Progenitor cell of endocrine pancreas (in vitro differentiated cells): ENCODE measurements at places on chromosomes 4 and X. TPM values are rescaled to one million over a fixed set of nuclear protein-coding genes. Genes with fewer than 3 reads are reported as not detected.
A peak's percentile ranks its signal among the peaks of the same experiment; 100 is the strongest.

MGAT4D gene
- total RNA-seq: not detected in 2 replicates

CTAG2 gene
- not detected in 2 replicates for total RNA-seq

FAAH2 gene
- total RNA-seq: 9.8 and 12.8 TPM in 2 replicates

- no peaks in the 10 kb centered on the region for H3K27me3 ChIP-seq
- no peak overlapping the region for H3K4me3 ChIP-seq
- H3K36me3 ChIP-seq: peaks cover 5% of the 10 kb centered on the region
- H3K4me1 ChIP-seq: no peaks in the 10 kb centered on the region
- no peak overlapping the region for H3K27ac ChIP-seq
These were observed 94.2 kb downstream of the NYX start for GRCh38 chrX:41541386-41541785.

DNA sequence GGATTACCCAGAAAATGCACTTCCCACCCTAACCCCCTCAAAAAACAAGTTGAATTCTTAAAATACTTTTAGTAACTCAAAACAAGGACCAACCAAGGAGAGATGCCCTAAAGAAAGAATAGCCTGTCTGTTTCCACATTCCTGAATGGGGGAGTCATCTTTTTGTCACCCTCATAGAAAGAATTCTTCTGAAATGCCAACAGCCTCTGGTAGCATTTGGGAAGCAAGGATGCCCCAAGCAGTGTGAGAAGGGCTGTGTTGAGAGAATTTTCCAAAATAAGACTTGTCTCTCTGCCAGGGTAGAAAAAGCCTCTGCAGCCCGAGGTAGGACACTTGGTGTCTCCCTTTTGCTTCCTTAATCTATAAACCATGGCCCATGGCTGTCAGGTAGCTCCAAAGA, 173.1 kb upstream of the VCX3A start:
- no peaks in the 10 kb centered on the region for H3K36me3 ChIP-seq
- H3K27me3 ChIP-seq: no peaks in the 10 kb centered on the region
- peak overlapping the region; percentile 18 for H3K27ac ChIP-seq
- no peak overlapping the region for H3K4me3 ChIP-seq
- no peaks in the 10 kb centered on the region for H3K4me1 ChIP-seq
- DNase-seq: no peak

GRCh38 chrX:87873347-87873941, 355.8 kb downstream of the KLHL4 start:
- peak overlapping the region; percentile 33 for H3K27ac ChIP-seq
- H3K36me3 ChIP-seq: no peaks in the 10 kb centered on the region
- no peak for DNase-seq
- H3K4me1 ChIP-seq: peaks cover 22% of the 10 kb centered on the region
- no peak overlapping the region for H3K4me3 ChIP-seq

- no peak overlapping the region for H3K4me3 ChIP-seq
- H3K4me1 ChIP-seq: peaks cover 5% of the 10 kb centered on the region
- no peak for DNase-seq
- peak overlapping the region; percentile 59 for H3K27ac ChIP-seq
- H3K27me3 ChIP-seq: no peaks in the 10 kb centered on the region
These were observed 36.6 kb downstream of the SMARCAD1 start for GRCh38 chr4:94244087-94244828.

DNA sequence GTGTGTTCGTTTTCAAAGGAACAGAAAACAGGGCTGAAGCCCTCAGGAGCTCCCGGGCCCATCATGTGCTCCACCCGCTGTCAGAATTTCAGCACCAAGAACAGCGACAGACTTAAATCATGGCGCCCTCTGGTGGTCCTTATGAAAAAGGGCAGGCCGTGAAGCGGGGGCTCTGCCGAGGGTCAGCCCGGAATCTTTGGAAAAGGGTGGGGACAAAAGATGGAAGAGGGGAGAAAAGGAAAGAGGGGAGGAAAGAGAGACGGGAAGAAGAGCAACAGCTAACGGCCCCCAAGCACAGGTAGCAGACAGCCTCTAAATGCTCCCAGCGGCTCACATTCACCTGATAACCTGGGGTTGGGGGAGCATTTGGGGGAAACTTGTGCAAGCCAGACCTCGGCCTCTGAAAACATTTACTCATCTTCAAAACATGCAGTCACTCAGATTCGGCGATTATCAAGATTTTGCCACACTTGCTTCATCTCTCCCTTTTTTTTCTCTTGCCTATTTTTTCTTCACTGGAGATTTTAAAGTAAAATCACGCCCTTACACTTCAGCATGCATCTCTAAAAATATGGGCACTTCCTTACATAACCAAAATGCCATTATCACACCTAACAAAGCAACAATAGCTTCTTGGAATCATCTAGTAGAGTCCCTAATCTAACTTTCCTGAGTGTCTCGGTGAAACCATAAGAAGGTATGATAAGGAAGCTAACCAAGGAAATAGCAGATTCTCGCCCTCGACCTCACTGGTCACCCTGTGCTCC, 28.1 kb upstream of the MAN2B2 start:
- H3K27me3 ChIP-seq: peaks cover 52% of the 10 kb centered on the region
- H3K27ac ChIP-seq: no peak overlapping the region
- H3K36me3 ChIP-seq: no peaks in the 10 kb centered on the region
- H3K4me1 ChIP-seq: no peaks in the 10 kb centered on the region
- peak; percentile 39 for DNase-seq

DNA sequence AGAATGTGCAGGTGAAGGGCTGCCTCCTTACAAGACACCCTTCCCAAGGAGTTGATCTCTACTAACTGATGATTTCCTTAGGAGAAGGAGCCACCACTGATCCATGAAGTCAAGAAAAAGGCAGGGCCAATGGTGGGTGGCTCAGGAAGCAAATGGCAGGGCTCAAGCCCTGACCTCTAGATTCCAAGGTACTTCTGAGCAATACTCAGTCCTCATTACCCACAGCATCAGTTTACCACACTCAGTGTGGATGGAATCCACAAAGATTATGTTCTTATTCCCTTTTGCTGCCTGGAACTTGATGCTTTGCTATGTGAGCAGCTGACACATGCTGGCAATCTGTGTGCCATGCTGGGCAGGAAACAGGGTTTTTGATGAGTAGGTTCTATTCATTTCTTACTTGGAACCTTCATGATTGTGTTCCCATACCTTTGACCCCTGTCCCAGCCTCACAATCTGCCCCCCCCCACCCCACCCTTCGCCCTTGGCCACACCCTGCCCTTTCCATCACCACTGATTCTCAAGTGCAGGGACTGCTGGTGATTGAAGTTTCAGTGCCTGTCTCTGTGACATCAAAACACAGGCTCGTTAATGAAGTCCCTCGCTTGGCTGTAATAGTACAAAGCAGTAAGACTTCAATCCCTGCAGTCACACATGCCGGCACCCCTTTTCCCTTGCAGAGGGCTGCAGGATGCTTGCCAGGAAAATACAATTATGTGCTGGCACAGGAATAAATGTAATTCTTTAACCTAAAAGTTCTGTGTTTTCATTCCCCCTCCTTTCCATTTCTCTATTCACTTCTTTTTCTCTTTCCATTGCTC, 135.6 kb upstream of the GPC4 start:
- H3K36me3 ChIP-seq: peaks cover 14% of the 10 kb centered on the region
- no peak overlapping the region for H3K4me3 ChIP-seq
- no peak overlapping the region for H3K27ac ChIP-seq
- no peaks in the 10 kb centered on the region for H3K27me3 ChIP-seq
- peaks cover 3% of the 10 kb centered on the region for H3K4me1 ChIP-seq
- DNase-seq: no peak

- no peak for DNase-seq
- no peaks in the 10 kb centered on the region for H3K36me3 ChIP-seq
- no peaks in the 10 kb centered on the region for H3K27me3 ChIP-seq
- no peak overlapping the region for H3K27ac ChIP-seq
- no peaks in the 10 kb centered on the region for H3K4me1 ChIP-seq
- H3K4me3 ChIP-seq: no peak overlapping the region
These were observed 127.0 kb downstream of the HS6ST2 start for GRCh38 chrX:132831336-132831973.

- H3K36me3 ChIP-seq: peaks cover 1% of the 10 kb centered on the region
- no peaks in the 10 kb centered on the region for H3K27me3 ChIP-seq
- H3K4me1 ChIP-seq: peaks cover 4% of the 10 kb centered on the region
- DNase-seq: no peak
These were observed 22.4 kb downstream of the RS1 start for GRCh38 chrX:18649498-18649951.

DNA sequence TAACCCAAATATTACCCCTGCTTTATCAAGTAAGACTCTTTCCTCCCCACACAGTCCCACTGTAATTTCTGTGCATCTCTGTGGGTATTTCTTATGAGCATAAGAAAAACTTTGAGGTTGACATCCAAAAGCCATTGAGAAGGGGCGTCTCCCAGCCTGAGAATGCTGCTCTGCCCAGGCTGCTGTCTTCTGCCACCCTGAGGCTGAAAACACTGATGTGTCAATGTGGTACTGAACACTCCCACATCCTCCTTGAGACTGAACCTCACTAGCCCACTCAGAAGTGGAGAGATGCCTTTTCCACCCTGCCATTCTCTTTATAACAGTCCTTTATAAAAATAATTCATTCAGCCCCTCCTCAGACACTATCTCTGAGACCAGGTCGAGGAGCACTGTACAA, 120.8 kb downstream of the SMIM20 start:
- peaks cover 30% of the 10 kb centered on the region for H3K4me1 ChIP-seq
- no peak for DNase-seq
- no peak overlapping the region for H3K27ac ChIP-seq
- peaks cover 23% of the 10 kb centered on the region for H3K27me3 ChIP-seq
- H3K4me3 ChIP-seq: no peak overlapping the region
- no peaks in the 10 kb centered on the region for H3K36me3 ChIP-seq
